ENCODE measurements at places on chromosomes 3 and 15.

- DNase-seq: no peak
Observed at GRCh38 chr3:94972066-94972465, 909.2 kb downstream of the NSUN3 start.

- no peak for DNase-seq
Observed at GRCh38 chr15:48891232-48891765, 13.4 kb downstream of the EID1 start.

- no peak for DNase-seq
Observed at GRCh38 chr3:150635076-150635475, 32.0 kb downstream of the SELENOT start.

DNA sequence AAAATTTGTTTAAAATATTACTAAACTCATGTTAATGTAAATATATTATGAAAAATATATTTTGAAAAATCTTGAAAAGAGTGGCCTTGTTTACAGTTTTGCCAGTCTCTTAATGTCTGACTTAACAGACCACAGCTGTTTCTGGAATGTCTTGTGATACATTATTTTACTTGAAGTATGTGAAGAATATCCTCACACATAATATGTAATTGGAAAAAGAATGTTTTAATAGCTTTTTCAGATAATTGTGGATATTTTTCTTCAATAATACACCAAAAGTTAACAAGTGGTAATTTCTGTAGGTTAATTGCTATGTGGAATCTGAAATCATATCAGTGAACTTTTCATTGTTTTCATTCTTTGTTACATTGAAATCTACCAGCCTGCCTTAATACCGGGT is 101.3 kb downstream of the UBE2E2 start:
- no peak for DNase-seq

- no peak for DNase-seq
Observed at GRCh38 chr3:182138393-182138792, 426.7 kb downstream of the SOX2 start.

- no peak for DNase-seq
Observed at GRCh38 chr3:138971766-138972320, 24.8 kb downstream of the FOXL2NB start.

DNA sequence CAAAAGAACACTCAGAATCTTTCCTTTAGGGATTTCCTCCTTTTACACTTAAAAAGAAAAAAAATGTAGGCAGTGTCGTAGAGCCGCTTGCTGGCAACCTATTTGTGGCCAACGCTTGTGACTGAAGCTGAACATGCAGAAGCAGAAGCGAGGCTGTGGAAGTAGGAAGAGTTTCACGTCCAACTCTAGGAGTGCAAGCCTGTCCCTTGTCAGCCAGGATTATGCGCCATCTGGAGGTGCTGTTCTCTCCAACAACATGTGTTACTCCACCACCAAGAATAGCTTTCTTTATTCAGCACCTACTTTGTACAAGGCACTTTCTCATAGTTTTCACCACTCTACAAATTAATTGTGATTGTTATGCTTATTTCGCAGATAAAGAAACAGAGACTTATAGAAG is 223.2 kb upstream of the LMCD1 start:
- DNase-seq: no peak

DNA sequence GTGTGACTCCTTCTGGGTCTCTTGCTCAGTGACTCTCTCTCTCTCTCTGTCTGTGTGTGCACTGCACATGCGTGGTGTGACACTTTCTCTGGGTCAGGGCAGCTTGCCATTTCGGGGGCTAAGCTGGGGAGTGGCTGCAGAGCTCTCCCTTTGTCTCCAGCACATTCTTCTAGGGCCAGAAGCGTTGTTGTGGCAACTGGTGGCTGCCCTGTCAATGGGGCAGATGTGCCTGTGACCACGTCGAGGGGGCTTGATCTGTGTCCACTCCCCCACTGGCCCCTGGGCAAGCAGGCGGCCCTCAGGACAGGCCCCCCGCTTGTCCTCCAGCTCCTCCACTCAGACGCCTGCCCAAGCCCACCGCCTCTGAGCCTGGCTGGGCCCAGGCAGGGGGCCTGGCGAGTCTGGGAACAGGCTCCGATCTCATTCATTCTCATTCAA is 67.8 kb downstream of the WNT7A start:
- peak; percentile 38 for DNase-seq

DNA sequence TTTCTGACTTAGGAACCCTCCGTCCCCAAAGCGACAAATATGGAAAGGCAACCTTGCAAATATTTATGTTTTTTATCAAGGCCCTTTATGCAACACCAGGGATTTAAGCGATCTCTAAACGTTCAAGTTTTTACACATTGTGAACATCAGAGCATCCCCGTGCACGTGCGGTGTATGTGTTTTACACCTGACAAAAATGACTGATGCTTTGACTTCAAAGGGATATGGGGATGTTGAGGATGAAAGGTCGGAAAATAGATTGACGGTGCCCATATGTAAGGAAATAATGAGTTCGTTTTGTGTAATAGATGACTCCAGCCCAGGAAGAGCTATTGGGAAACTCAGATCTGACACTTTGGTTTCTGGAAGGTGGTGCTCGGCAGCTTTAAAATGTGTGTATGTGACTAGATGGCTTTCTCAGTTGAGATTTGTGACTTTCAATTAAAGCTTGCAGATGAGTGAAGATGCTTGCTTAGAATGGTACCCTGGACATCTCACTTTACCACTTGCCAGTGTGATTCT is 866 bp downstream of the SLC49A4 start:
- no peak for DNase-seq

DNA sequence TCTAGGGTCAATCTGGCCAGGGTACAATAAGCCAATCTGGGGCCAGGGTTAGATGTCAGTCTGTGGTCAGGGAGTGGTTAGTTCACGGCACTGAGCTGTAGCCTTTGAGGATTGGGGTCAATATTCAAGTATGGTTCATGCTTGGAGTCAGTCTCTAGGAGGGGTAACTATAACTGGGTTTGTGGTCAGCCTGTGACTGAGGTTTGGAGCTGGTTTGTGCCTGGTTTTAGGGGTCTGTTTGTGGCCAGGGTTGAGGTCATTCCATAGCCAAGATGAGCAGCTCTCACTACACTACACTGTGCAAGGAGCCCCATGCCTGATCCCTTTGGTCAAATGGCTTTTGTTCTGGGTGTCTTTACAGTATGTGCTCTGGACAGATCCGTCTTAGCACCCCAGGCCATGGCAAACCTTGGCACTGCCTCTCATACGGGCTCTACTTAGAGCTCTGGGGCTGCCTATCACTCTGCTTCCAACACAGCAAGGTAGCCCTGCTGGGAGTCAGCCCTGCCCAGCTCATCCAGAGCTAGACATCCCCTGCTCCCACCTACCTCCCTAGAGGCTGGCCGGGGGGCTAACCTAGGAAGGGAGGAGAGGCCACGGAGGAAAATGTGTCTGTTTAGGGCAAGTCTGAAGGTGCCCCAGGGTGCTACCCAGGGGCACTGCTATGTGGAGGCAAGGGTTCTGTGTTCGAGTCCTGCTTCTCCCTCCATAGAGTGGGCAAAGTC is 63.3 kb upstream of the CORO2B start:
- DNase-seq: no peak

- no peak for DNase-seq
Observed at GRCh38 chr15:50624616-50625168, 61.9 kb downstream of the TRPM7 start.

- DNase-seq: no peak
Observed at GRCh38 chr3:8503461-8503860, 1.8 kb downstream of the LMCD1 start.

Data from hippocampal formation (tissue), 2 donors.